ENCODE measurements at places on chromosomes 1 and 21.

DNA sequence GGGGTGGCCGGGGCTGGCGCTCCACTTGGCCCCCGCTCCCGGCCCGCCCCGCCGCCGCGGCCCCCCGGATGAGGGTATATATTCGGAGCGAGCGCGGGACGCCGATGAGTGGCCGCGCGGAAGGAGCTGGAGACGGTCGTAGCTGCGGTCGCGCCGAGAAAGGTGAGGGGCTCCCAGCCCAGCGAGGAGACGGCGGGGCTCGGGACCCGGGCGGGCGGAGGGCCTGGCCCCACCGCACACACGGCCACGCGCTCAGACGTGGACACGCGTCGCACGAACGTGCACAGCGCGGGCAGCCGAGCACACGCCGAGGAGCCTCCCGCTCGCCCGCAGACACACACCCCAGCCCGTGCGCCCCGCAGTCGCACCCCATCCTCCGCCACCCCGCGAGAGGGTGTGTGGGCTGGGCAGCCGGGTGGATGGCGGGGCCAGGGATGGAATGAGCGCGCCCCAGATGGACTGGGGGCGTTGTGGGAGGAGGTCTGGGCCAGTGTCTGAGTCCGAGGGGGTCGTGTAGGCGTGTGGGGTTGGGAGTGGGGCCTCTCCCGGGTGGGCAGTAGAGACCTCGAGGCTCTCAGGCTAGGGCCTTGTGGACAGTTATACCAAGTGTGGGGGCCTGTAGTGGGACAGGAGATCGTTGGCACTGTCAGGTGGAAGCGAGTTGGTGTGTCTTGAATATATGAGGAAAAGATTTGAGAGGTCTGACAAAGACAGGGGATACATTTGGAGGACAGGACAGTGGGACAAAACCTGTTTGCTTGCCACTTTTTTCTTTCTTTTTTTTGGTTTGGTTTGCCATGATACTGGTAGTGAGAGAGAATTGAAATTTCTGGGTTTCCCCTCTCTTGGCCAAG lies at the start of gene UAP1:
TSS of gene UAP1 (plus strand) at position 107 of the 854 bp plus-strand sequence. CDS start 4,347 bp downstream, outside the sequence.
- peak; percentile 9 for DNase-seq

DNA sequence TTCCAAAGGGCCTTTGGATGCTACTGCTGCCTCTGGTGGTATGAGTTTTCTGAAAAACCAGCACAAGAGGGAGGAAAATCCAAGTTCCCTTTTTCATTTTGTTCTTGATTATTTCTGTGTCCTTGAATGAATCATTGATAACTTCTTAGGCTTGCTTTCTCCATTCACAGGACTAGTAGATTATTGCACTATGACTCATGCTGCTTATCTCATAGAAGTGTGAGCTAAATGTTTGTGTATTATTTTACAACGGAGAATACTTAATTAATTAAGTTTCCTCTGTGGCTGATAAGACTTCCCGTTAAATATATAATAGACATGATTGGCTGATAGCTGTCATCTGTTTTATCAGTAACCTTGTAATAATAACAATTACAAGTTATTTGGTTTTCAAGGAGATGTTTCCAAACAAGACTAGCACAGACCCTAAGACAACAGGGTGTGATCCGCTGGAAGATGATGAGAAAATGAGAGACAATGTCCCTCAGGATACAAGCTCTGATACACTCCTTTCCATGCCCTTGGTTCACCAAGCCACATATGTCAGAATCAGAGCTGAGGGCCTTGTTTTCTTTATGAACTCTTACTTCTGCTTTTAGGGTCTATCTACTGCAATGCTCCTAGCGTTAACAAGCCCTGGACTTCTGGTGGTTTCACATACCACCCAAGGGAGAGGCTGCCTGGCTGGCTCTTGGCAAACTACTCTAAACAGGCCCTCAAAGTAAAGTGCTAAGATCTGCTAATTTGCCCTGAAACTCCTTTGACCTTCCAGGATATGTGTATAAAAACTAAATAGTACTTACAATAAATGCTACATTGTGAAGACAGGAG lies 1078.3 kb downstream of the TTLL7 start:
- no peak for DNase-seq

DNA sequence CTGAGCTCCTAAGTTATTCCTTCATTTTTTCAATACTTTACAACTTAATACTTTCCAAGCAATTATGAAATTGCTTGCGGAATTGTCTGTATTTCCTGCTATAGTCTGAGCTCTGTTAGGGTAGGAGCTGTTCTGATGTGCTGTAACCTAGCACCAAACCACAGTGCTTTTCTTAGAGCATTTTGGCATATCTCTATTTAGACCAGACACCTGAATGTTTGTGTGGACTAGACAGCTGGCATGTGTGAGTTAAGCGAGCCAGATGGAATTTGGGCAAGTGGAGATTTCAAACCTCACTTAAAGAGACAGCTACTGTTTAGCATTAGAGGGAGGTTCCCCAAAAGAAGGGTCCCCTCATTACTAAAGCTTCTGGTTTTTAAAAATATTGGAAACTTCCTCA lies 106.1 kb downstream of the RWDD3 start:
- DNase-seq: no peak

- DNase-seq: peak; percentile 48
Measured at GRCh38 chr21:36134803-36135390, at the start of gene CBR3. Gene CBR3 (plus strand): TSS chr21:36135079. CDS start chr21:36135193, 114 bp downstream.

Measured in stimulated activated CD8-positive, alpha-beta memory T cell treated with anti-CD3 and anti-CD28 coated beads, Interleukin-2, amount 100 ng/mL, for 48 hours (primary cell).